Adrenal gland (tissue), 19 donors: ENCODE measurements at places on chromosomes 4 and X. TPM values are rescaled to one million over a fixed set of nuclear protein-coding genes. Genes with fewer than 3 reads are reported as not detected.

DNA sequence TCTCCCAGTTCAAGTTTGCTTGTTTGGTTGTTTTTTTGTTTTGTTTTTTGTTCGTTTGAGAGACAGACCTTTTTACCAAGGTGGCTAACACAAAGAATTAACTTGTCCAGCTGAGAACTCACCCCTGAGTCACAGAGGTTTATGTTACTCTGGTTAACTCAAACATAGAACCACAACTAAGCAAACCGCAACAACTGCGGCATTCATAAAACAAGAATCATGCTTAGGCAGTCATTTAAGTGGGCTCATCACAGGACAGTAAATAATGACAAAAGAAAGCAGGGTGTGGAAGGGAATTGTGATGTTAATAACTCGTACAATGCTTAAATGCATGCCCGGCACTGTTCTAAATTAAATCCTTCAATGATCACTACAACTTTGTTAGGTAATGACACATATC is 24.7 kb upstream of the IL13RA1 start:
- DNase-seq = no peak

- no peak for DNase-seq
Measured at GRCh38 chr4:78518561-78518960, 33.0 kb upstream of the ANXA3 start.

Gene USP17L27
- not detected for polyA plus RNA-seq

Gene CT47B1
- polyA plus RNA-seq = not detected

Gene NKX1-1
- not detected for polyA plus RNA-seq

- peak; percentile 39 for DNase-seq
Measured at GRCh38 chrX:10015723-10016518, 48.8 kb downstream of the CLDN34 start.

- no peak for DNase-seq
Measured at GRCh38 chr4:89249716-89250361, 57.8 kb downstream of the GPRIN3 start.

GRCh38 chr4:84852081-84852480 is 114.4 kb downstream of the WDFY3 start:
- no peak for DNase-seq

- DNase-seq = no peak
Measured at GRCh38 chrX:70769659-70770227, 138.8 kb downstream of the TEX11 start.

- DNase-seq = no peak
Measured at GRCh38 chr4:123588631-123589241, 192.1 kb downstream of the SPRY1 start.

DNA sequence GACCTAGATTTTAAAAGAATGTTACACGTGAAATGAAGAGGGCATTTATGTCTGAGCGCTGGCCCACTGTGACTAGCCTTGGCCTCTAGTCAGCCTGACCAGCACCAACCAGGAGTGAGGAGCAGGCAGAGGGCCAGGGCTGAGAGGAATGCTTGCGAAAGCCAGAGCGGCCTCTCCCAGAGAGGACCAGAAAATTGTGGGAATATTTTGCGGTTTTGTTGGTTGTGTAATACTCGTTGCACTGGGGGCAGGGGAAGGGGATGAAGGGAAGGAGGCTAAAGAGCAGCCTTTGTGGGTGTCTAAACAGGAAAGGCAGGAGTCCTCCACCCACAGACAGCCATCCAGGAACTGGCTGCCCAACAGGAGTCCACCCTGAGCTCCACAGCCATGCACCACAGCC is 3.8 kb downstream of the GABRE start:
- peak; percentile 67 for DNase-seq
